ENCODE measurements at places on chromosomes 1 and 21.
A peak's percentile ranks its signal among the peaks of the same experiment; 100 is the strongest.

DNA sequence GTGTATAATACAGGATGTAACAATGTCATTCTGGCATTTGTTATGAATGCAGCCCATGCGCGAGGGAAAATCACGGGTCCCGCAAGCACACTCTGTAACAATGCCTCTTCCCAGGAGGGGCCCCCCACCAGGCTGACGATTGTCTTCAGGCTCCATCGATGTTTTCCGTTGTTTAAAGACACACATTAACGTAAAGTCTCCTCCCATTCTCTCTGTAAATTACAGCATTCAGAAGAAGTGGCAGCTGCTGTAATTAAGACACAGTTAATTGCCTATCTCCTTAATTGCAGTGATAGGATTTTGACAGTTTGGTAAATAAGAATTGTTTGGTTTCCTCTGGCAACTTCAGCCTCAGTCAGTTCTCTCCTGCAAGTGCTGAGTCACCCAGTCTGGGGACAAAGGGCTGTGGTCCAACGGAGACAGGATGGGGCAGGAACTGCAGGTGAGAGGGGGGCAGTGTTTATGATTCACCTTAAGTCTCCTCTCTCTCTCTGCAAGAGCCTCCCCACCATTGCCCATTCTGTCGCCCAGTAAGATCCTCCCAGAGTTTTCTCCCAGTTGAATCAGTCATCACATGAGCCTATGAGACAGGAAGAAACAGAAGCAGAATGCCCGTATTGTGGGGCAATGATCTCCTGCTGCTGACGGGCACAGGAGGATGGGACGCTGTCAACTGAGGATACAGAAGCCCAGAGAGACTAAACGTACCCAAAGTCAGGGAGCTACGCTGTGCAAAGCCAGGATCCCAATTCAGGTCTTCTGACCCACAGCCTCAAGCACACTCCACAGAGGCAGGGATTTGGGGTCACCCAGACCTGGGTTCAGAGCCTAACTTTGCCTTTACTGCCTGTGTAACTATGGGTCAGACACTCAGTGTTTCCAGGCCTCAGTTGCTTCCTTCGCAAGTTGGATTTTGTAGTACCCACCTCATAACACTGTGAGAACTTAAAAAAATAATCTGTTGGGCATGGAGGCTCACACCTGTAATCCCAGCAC is 110.0 kb downstream of the ADSS2 start:
- peak; percentile 60 for DNase-seq

GRCh38 chr1:216200941-216201340 is 222.3 kb downstream of the USH2A start:
- DNase-seq = no peak

- DNase-seq = no peak
These were observed 378.7 kb downstream of the SEC16B start for GRCh38 chr1:177591155-177591554.

- DNase-seq = peak; percentile 55
These were observed 235.0 kb upstream of the FGGY start for GRCh38 chr1:59061876-59062275.

DNA sequence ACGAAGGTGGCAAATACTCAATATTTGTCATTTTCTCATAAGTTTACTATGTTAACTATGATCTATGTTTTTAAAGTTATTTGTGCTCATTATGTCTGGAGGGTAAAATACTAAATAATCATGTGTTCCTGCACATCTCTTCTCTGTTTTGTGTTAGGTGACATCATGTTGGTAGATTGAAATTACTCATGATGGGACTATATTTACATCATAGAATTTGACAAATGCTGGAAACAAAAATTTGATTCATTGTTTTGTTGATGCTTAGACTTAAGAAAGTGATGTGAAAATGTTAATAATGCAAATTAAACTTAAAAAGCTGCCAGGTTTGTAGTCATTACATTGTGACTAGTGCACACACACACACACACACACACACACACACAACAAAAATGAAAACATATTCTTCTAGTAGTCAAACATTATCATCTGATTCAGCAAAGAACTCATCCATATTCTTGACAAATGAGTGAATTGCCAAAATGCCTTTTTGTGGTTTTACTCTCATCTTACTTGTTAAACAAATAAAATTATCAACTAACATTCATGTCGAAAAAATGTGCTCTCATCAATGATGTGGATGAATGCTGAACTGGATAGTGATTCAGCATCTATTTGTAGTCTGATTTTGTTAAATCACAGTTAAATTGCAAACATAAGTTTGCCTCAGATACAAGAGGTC is 870.7 kb downstream of the BRINP3 start:
- DNase-seq = no peak

Measured in ureter (tissue), 1 donor.